ENCODE measurements at places on chromosomes 5 and 9. TPM values are rescaled to one million over a fixed set of nuclear protein-coding genes. Genes with fewer than 3 reads are reported as not detected.

- H3K4me1 ChIP-seq, result peaks cover 1% of the 10 kb centered on the region
- no peak overlapping the region for H3K27ac ChIP-seq
- H3K27me3 ChIP-seq, result no peaks in the 10 kb centered on the region
- no peaks in the 10 kb centered on the region for H3K36me3 ChIP-seq
Observed at GRCh38 chr5:6235726-6236125, 142.6 kb downstream of the MED10 start.

GRCh38 chr5:150058480-150059126 is 27.8 kb downstream of the CSF1R start:
- H3K4me1 ChIP-seq, result peaks cover 12% of the 10 kb centered on the region
- no peak for DNase-seq
- H3K27ac ChIP-seq, result no peak overlapping the region
- H3K27me3 ChIP-seq, result peaks cover 3% of the 10 kb centered on the region
- H3K4me3 ChIP-seq, result no peak overlapping the region

GRCh38 chr9:127495884-127496555 is 44.7 kb downstream of the LRSAM1 start:
- peaks cover 14% of the 10 kb centered on the region for H3K36me3 ChIP-seq
- peak overlapping the region; percentile 36 for H3K27ac ChIP-seq
- no peak overlapping the region for H3K4me3 ChIP-seq

DNA sequence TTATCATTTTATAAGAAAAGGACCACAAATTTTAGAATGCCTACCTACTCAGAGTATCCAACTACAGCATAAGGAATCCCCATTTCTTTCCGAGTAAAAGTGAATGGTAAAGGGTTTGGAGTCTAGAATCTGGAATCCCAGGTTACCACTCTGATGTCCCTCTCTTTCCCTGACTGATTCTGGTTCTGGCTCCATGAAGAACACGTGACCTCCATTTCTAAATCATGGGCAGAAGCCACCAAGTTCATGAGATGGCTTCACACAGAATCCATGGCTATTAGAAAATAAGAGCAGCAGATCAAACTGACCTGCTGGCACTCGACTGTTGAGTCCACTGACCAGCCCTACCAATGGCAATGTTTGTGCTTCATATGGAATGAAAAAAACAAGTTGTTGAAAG is 40.7 kb downstream of the PFDN1 start:
- H3K27ac ChIP-seq, result no peak overlapping the region
- DNase-seq, result no peak
- H3K36me3 ChIP-seq, result peaks cover 53% of the 10 kb centered on the region
- H3K27me3 ChIP-seq, result no peaks in the 10 kb centered on the region

DNA sequence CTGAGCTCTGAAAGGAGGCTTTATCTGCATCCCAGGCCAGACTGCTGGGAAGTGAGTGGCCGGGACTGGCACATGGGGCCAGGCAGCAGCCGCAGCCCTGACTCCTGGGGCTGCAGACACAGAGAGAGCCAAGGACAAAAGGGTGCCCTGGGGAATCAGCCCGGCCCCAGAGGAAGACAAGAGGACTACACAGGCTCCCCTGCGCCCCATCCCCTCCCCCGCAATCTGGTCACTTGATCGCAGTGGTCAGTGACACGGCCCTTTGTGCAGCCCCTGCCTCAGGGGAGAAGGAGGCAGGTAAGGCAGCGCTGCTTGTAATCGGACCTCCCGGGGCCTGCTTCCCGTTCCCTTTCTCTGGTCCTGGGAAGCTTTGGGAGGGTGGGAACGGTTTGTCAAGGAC is 55.5 kb upstream of the FUBP3 start:
- DNase-seq, result no peak
- no peaks in the 10 kb centered on the region for H3K27me3 ChIP-seq
- H3K27ac ChIP-seq, result no peak overlapping the region
- H3K4me3 ChIP-seq, result no peak overlapping the region

The SVEP1 gene
- not detected for total RNA-seq

DNA sequence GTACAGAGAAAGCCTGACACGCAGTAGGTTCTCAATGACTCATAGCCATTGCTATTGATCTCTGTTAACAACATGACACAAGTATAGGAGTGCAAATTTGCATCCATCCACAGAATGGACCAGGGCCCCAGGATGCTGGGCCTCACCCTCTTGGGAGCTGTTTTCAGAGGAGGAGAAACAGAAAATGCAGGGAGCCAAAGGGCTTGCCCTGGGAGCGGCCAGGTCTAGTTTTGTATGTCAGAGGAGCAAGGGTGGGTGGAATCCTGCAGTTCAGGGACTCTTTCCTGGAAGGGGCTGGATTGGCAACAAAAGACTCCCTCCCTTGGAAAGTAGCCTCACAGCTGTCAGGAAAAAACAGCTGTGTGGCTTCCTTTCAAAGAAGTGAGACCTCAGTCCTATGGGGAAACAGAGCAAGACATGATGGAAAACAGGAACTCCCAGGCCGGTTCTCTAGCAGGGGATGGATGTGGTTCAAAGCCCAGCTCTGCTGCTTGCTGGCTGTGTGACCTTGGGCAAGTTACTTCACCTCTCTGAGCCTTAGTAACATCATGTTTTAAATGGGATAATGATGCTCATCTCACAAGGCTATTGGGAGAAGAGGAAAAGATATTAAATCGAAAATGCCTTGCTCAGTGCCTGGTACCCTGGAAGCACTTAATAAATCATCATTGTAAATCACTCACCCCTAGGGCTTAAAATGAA is 50.5 kb upstream of the SH3PXD2B start:
- peaks cover 4% of the 10 kb centered on the region for H3K27me3 ChIP-seq
- no peaks in the 10 kb centered on the region for H3K4me1 ChIP-seq
- no peak overlapping the region for H3K4me3 ChIP-seq
- DNase-seq, result no peak
- no peak overlapping the region for H3K27ac ChIP-seq

The ZNF658 gene
- total RNA-seq, result 3.2 TPM

DNA sequence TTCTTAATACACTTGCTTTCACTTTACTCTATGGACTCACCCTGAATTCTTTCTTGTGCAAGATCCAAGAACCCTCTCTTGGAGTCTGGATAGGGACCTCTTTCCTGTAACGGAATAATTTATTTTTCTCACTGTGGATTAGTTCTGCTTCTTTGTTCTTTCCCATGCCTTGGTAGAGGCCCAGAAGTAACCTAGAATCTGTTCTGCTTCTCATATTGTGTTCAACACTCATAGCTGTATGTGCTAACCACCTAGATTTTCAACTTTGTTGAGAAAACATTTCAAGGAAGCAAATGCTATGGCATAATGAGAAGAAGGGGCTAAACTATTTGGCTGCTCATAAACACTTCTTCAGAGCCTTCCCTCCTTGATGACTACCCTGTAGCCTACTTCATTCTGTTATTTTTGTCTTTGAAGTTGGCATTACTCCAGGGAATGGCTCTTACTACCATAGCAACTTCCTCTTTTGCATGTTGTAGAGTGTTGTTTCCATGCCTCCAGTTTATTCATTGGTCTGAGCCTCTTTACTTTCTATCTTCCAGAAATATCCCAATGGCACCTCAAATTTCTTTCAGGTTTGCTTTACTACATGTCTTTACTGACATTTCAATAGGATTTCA is 74.3 kb downstream of the KIAA0825 start:
- peaks cover 5% of the 10 kb centered on the region for H3K4me1 ChIP-seq
- H3K27me3 ChIP-seq, result no peaks in the 10 kb centered on the region
- DNase-seq, result no peak
- H3K4me3 ChIP-seq, result no peak overlapping the region

The INVS gene
- 13.2 TPM for total RNA-seq

- H3K27ac ChIP-seq, result no peak overlapping the region
- H3K36me3 ChIP-seq, result peaks cover 33% of the 10 kb centered on the region
- H3K4me3 ChIP-seq, result no peak overlapping the region
- no peaks in the 10 kb centered on the region for H3K27me3 ChIP-seq
Observed at GRCh38 chr5:148443241-148443640, 59.5 kb downstream of the FBXO38 start.

The SLC22A4 gene
- total RNA-seq, result 0.10 TPM

GRCh38 chr9:127569886-127570401 is 42.1 kb upstream of the STXBP1 start:
- H3K27ac ChIP-seq, result peak overlapping the region; percentile 96
- H3K4me1 ChIP-seq, result peaks cover 79% of the 10 kb centered on the region
- peak; percentile 60 for DNase-seq
- peak overlapping the region; percentile 87 for H3K4me3 ChIP-seq
- no peaks in the 10 kb centered on the region for H3K27me3 ChIP-seq

DNA sequence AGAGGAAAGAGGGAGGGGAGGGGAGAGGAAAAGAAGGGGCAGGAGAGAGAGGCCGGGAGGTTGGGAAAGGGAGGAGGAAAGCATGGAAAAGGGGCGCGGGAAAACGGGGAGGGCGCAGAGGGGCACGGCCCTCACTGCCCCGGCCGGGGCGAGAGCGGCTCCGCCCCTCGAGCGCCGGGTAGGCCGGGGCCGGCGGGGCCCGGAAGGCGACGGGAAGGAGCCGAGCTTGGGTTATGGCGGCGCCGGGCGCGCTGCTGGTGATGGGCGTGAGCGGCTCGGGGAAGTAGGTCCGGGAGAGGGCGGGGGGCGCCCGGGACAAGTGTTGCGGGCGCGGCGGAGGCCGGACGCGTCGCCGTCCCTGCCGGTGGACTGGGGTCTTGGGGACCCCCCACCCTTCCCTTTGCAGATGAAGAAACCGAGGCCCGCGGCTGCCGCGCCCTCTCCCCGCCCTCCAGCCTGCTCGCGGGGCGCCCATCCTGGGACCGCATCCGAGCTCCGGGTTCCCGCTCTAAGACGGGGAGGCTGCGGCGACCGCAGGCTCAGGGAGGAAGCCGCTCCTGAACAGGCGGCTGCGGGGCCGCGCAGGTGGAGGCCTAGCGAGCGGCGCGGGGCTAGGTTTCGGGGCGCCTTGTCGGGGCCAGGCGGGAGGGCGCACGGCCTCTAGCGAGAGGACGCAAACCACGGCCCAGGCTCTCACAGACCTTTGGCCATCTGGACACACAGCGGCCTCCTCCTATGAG is at the start of gene IDNK:
Gene IDNK (plus strand): TSS at position 205 of the 740 bp plus-strand sequence. CDS start 29 bp downstream, at position 234.
- H3K27ac ChIP-seq, result peak within 1 kb of the TSS; percentile 92
- peaks cover 2% of the 10 kb centered on the region for H3K27me3 ChIP-seq
- peak within 1 kb of the TSS; percentile 85 for H3K4me3 ChIP-seq
- H3K36me3 ChIP-seq, result peaks cover 20% of the 10 kb centered on the region

The SV2C gene
- 0.28 TPM for total RNA-seq

DNA sequence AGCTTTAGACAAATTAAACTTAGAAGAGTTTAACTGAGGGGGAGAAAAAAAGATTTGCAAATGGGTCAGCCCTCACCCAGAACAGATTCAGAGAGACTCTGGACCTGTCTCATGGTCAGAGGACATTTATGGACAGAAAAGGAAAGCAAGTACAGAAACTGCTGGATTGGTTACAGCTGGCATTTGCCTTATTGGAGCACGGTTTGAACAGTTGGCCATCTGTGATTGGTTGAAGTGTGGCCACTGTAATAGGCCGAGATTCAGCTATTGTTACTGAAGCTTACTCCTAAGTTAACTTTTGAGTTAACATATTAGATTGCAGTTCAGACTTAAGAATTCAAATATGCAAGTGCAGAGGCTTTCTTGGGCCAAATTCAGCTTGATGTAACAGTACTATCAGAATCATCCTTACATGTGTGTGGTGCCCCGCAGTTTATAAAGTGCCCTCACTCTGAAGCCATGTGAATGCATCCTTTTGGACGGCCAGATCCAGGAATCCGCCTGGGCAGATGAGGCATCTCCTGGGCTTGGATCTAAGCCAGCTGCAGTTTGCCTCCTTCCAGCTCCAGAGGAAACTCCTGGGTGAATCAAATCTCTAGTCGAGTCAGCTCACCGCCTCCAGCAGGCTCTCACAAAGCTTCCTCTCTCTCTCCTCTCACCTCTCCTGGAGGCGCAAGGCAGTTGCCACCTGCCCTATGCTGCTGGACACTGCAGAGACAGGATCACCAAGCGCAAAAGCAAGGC is 165.2 kb downstream of the ADAMTS12 start:
- peaks cover 4% of the 10 kb centered on the region for H3K27me3 ChIP-seq
- no peak overlapping the region for H3K27ac ChIP-seq
- DNase-seq, result no peak
- H3K4me1 ChIP-seq, result no peaks in the 10 kb centered on the region
- H3K36me3 ChIP-seq, result no peaks in the 10 kb centered on the region

DNA sequence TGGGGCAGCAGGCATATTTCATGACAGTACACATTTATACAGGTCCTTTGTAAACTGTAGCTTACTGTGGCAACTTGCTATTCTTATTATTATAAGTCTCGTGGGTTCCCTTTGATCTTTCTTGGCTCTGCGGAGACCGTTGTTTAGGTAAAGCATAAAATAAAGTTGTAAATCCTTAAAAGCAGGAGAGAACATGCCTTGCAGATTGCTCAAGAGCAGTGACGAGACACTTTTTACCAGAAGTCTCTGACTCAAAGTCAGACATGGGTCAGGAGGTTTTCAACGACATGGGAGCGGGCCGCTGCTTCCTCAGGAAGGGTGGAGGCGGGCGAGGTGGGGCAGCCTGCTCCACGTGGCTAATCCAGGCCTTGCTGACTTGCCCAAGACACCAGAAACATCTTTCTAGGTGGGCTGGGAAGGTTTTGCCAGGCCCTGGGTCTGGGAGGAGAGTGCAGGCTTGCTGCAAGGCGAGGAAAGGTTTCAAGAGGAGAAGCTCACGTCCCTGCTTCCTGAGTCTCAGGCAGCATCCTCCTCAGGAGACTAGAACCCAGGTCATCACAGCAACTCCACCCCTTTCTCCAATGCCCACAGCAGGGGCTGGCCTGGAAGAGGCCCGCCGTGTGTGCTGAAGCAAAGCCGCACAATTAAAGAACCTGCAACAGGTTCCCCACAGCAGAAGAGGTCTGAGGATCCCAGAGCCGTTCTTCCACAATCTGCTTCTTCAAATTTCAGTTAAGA is 6.5 kb downstream of the TBC1D2 start:
- peak; percentile 44 for DNase-seq
- no peaks in the 10 kb centered on the region for H3K27me3 ChIP-seq
- peaks cover 62% of the 10 kb centered on the region for H3K4me1 ChIP-seq
- peak overlapping the region; percentile 88 for H3K27ac ChIP-seq

The RASGEF1C gene
- total RNA-seq, result not detected

- H3K27me3 ChIP-seq, result peaks cover 81% of the 10 kb centered on the region
- H3K27ac ChIP-seq, result no peak overlapping the region
- DNase-seq, result no peak
- H3K36me3 ChIP-seq, result peaks cover 12% of the 10 kb centered on the region
Observed at GRCh38 chr9:35976726-35977125, 18.8 kb upstream of the OR2S2 start.

DNA sequence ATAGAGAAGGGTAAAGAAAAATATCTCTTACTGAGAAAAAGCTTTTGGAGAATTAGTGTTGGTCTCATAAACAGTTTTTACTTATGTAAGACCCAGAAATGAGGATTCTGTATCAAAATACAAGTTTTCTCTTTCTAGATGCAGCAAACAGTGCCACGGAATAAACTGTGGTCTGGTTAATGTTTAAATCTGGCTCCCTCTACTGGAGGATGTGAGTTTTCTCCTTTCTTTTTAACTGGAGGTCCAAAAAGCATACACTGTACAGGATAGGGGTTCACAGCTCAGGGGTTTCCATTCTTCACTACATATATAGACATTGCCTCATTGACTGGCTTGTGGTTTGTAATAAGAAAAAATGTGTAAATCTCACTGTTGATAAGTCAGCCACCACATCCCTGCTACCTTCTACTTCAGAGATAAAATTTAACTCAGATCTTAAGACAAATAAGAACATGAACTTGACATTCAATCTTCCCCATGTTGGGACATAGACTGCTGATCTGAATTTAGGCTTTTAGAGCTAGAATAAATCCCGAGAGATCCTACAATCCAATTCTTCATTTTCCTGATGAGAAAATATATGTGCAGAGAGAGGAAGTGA is 98.9 kb downstream of the CFAP95 start:
- no peak overlapping the region for H3K4me3 ChIP-seq
- no peak for DNase-seq
- H3K27me3 ChIP-seq, result peaks cover 19% of the 10 kb centered on the region
- H3K27ac ChIP-seq, result no peak overlapping the region
- H3K4me1 ChIP-seq, result no peaks in the 10 kb centered on the region

The SPINK7 gene
- not detected for total RNA-seq
